ENCODE measurements at places on chromosomes 16 and 17.
A peak's percentile ranks its signal among the peaks of the same experiment; 100 is the strongest.

GRCh38 chr17:48177816-48178215 is 70.2 kb downstream of the SNX11 start:
- no peak for DNase-seq

DNA sequence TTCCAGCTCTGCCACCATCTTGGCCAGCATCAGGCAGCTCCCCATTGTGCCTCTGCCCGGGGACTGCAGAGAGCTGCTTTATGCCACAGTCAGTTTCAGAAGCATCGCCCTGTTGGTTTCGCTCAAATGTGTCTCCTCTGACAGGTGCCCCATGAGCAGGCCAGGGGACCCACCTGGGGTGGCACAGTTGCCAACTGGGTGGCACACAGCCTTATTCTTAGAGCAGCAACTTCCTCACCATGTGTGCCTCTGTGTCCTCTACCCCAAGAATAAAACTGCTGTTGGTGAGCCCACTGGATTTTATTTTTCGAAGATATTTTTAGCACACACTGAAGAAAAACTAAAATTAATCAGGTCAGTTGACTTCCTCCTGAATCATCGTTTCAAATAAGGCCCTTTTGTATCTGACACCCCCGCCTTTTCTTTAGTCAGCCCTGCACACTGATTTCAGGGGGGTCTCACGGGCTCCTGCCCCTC is 44.9 kb upstream of the CACNG5 start:
- DNase-seq: no peak

GRCh38 chr17:43945074-43945829 is 3.0 kb upstream of the PPY start:
- no peak for DNase-seq

- DNase-seq: no peak
Measured at GRCh38 chr17:74903671-74904070, 10.2 kb upstream of the FADS6 start.

DNA sequence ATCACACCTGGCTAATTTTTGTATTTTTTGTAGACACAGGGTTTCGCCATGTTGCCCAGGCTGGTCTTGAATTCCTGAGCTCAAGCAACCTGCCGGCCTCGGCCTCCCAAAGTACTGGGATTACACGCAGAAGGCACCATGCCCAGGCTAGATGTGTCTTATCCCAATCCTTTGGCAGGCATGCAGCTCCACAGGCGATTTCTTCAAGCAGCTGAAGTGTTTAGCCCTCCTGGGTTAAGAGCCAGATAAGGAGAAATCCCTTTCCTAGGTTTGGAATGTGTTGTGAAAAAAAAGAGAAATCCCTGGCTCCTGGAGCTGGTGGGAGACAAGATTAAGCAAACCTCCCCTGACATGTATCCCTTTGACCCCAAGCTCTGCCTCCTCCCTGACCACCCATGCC is 2.1 kb upstream of the NHERF1 start:
- no peak for DNase-seq

DNA sequence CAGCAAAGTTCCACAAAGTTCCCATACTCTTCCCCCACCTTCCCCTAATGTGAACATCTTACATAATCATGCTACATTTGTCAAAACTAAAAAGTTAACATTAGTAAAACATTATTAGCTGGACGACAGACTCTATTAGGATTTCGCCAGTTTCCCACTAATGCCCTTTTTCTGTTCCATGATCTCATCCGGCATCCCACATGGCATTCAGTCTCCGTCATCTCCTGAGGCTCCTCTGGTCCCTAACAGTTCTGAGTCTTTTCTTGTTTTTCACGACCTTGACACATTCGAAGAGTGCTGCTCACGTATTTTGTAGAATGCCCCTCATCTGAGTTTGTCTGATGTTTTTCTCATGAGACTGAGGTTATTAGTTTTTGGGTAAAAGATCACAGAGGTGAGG is 8.8 kb upstream of the MPRIP start:
- DNase-seq: no peak

GRCh38 chr17:71496552-71496951 is 624.3 kb upstream of the SOX9 start:
- DNase-seq: no peak

DNA sequence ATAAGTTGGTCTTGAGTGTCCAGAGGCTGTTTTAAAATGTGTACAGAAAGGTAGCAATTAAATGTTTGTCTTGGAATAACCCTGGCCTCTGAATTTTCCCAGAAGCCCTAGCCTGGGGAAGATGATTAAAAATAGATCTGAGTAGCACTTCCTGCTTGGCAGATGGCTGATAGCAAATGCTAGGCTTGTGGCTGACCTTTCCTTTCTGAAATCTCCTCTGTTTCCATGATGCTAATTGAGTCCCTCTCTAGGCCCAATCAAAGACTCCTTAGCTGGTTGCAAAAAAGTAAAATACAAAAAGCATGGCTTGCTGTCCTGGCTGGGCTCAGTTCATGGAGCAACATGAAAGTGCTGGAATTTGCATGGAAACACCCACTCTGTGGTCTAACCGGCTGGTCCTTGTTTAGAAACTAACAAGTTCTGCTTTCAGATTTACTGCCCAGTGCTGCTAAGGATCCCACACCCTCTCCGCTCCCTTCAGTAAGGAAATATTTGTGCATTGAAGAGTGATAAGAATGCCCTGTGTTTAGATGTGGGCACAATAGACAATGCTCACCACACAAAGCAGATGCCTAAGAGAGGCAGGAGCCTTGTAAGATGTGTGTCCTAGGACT is 40.8 kb downstream of the YPEL2 start:
- DNase-seq: no peak

DNA sequence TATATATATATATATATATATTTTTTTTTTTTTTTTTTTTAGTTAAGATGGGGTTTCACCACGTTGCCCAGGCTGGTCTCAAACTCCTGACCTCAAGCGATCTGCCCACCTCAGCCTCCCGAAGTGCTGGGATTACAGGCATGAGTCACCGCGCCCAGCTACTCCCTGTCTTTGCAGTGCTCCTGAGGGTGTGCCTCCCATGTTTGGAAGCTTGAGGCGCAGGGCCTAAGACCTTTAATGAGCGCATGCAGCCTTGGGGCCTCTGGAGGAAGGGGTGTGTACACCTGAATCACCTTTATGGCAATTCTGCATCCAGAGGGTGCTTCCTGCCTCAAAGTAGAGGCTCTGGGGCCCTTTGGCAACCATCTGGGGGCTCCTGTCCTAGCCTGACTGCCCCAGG is 219.4 kb upstream of the CIBAR2 start:
- DNase-seq: no peak

DNA sequence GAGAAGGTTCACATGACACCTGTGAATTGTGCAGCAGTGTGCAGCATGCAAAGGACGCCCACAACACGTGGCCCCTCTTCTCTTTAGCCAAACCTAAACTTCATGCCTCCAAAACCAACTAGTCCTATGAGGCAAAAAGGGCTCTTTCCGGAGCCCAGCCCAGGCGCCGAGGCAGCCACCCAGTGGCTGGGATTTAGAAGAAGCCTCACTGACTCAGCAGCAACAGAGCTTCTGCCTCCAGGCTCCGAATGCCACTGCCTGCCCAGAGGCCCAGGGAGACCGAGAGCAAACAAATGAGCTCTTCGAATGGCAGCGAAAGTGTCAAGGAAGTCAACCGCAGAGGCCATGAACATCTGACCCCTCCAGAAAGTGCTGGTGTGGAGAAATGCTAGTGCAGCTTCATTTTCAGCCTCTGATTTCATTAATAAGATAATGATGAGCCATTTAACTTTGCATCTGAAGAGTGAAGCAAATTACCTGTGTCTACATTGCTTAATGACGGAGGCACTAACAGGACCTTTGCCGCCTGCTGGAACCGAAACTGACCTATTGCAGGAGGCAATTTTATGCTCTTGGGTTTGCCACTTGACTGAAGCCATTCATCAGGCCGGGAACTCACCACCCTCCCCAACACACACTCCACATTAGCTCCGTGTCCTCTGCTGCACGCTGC is 157.7 kb upstream of the RPL38 start:
- no peak for DNase-seq

GRCh38 chr17:33603789-33604188 is 310.7 kb upstream of the ASIC2 start:
- no peak for DNase-seq

- DNase-seq: no peak
Measured at GRCh38 chr16:28011971-28012445, 51.5 kb downstream of the GSG1L start.

GRCh38 chr17:7715936-7716886 is 1.3 kb upstream of the DNAH2 start:
- no peak for DNase-seq

DNA sequence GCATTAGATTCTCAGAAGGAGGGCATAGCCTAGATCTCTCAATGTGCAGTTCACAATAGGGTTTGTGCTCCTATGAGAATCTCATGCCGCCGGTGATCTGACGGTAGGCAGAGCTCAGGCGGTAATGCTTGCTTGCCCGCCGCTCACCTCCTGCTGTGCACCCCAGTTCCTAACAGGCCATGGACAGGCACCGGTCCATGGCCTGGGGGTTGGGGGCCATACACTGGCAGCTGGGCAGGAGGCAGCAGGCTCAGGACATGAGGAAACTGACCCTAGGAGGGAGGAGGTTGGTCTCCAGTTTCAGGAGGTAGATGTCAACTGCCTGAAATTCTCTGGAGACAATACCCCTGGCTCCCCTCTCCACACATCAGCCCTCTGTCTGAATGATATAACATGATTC is 245.0 kb upstream of the CACNG5 start:
- no peak for DNase-seq

- no peak for DNase-seq
Measured at GRCh38 chr16:48330189-48330840, 54.9 kb downstream of the SIAH1 start.

GRCh38 chr16:50709980-50710379 is 16.6 kb downstream of the NOD2 start:
- no peak for DNase-seq

DNA sequence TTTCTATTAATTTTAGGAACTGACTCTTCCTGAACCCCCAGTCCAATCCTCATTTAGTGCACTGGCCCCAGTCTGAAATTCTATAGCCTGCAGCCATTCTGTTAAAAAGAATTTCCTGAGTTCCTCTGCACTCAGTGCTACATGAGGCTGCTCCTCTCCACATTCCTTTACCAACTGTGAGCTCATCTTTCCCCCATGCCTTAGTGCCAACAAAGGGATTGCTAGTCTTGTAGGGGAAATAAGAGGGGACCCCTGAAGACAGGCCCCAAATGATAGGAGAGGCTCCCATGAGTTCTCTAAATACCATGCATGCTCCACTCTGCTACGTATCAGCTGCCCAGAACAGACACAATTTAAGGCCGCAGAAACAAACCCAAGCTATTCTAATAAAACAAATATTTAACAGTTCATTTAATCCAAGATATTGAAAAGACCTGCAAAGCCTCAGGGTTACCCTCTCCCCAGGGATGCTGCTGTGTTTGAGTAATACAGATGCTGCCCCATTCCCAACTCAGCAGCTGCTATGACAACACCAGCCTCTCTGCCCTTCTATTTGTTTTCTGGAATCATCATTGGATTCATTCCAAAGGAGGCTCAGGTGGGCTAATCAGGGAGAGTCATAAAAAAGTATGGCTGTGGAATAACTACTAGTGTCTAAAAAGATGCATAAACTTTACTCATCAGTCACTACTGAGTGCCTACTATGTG is 228.5 kb downstream of the TOX3 start:
- no peak for DNase-seq

DNA sequence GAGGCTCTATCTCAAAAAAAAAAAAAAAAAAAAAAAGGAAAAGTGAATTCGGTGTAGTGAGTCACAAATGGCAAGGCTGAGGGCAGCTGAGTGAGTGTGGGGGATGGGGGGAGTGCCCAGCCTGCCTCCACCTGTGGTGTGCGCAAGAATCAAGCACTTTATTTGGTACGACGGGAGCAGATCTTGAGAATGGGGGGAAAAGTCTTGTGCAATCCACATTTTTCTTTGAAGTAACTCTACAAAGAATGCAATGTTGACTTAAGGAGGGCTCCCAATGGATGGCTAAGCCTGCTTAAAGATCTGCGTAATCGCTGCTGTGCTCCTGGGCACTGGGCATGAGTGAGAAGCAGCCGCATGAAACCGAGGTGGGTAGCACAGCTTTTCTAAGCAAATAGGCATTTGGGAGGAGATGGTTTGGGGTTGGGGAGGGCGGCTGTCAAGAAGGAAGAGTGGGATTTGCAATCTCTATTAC is 28.2 kb downstream of the ATP2C2 start:
- DNase-seq: no peak

GRCh38 chr16:3879887-3880564 is 487 bp downstream of the CREBBP start:
- DNase-seq: peak; percentile 76

GRCh38 chr16:55559233-55559632 is 7.3 kb upstream of the CAPNS2 start:
- no peak for DNase-seq

GRCh38 chr17:39027455-39028035 is 60.3 kb upstream of the FBXO47 start:
- no peak for DNase-seq

GRCh38 chr17:63611354-63611753 is 10.7 kb downstream of the TACO1 start:
- peak; percentile 50 for DNase-seq

DNA sequence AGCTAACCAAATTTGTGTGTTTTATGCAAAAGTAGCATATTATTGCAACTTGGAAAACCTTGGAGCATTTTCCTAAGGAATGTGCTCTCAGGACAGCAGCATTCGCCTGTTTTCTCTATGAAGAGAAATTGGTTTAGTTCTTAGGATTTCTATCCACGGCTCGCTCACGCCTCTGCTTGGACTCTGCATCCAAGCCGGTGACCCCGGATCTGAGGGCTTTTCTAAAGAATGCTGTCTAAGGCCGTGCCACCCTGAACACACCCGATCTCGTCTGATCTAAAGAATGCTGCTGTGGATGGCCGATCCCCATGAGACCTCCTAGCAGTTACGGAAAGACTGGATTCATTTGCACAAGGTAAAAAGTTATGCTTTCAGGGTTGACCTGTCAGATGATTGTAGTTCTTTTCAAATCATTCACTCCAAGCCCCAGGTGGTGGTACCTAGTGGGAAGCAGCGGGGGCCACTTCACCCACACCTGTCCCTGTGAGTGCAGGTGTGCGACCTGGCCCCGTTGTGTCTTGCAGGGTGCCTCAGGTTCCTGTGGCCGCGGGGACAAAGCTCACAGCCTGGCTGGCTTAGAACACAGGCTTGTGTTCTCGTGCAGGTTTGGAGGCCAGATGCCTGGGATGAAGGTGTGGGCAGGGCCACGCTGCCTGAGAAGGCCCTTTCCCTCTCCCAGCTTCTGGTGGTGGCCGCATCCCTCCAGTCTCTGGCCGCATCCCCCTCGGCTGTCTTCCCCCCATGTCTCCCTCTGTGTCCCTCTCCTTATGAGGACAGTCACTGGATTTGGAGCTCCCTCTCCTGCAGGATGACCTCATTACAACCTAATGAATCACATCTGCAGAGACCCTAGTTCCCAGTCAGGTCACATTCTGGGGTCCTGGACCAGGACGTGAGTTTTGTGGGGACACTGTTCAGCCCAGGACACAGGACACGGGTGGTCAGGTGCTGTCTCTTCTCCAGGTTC is 71.1 kb downstream of the BANP start:
- DNase-seq: no peak
